ENCODE measurements at places on chromosomes 7 and 10. TPM values are rescaled to one million over a fixed set of nuclear protein-coding genes. Genes with fewer than 3 reads are reported as not detected.

CCDC172 gene
- total RNA-seq = not detected

AOAH gene
- total RNA-seq = 0.13 TPM

IFIT2 gene
- total RNA-seq = 3.2 TPM

CLRN3 gene
- total RNA-seq = not detected

TAX1BP1 gene
- 75.2 TPM for total RNA-seq

CNPY1 gene
- not detected for total RNA-seq

SPDYE11 gene
- total RNA-seq = not detected

WNT8B gene
- total RNA-seq = 0.07 TPM

PNLIPRP1 gene
- not detected for total RNA-seq

PON3 gene
- total RNA-seq = 29.1 TPM

SRPK2 gene
- 37.1 TPM for total RNA-seq

HOXA1 gene
- total RNA-seq = 3.6 TPM

CDC14C gene
- total RNA-seq = not detected

ACTL6B gene
- not detected for total RNA-seq
